Activated CD8-positive, alpha-beta memory T cell treated with anti-CD3 and anti-CD28 coated beads for 1 hour (primary cell): ENCODE measurements at places on chromosomes 3 and 15.
A peak's percentile ranks its signal among the peaks of the same experiment; 100 is the strongest.

GRCh38 chr3:44914936-44915335 lies 40.5 kb downstream of the TGM4 start:
- DNase-seq = no peak

GRCh38 chr15:92693691-92694331 lies 38.2 kb upstream of the FAM174B start:
- no peak for DNase-seq

DNA sequence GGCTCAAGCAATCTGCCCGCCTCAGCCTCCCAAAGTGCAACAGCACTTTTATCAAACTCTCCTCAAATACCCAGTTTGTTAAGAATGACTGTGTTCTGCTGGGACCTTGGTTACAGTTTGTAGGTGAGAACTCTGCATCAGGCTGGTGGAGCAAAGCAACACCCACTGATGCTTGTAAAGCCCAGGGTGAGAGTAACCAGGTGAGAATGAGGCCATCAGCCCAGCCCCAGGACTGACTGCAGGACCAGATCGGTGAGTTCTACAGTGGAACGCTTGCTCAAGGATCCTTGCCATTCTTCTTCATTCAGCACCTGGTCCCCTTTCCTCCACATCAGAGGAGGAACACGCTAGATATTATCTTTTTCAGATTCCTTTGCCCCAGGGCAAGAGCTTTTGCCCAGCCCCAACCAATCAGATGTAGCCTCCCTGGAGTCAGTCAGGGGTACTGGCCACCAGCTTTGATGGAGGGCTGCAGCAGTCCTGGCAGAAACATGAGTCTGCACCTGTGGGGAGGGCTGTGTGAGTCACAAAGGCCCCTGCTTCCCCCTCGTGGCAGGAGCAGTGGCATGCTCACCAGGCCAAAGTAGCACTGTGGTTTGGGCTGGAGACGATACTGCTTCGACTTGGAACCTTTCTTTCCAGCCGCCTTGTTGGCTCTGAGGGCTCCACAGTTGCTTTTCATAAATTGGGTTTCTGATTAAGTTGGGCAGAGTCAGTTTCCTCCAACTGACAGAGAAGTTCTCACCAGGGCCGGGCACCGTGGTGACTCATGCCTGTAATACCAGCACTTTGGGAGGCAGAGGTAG lies 3.5 kb upstream of the SHISA5 start:
- DNase-seq = peak; percentile 60

GRCh38 chr3:17469954-17470353 lies 272.5 kb downstream of the TBC1D5 start:
- no peak for DNase-seq

DNA sequence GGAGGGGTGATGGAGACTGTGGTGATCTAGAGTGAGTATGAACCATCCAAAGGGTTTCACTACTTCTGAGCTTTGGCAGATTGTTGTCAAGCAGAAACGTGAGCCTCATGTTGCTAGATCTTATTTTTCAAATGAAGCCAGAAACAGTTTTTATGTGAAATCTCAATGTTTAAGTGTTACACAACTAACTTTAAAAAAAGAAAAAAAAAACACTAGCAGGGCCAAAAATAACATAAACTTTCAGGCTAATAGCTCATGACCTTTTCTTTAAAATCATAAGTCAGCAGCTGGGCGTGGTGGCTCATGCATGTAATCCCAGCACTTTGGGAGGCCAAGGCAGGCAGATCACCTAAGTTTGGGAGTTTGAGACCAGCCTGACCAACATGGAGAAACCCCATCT lies 2.1 kb upstream of the HTR3D start:
- no peak for DNase-seq

GRCh38 chr3:169137076-169137475 lies 526.4 kb downstream of the MECOM start:
- no peak for DNase-seq

DNA sequence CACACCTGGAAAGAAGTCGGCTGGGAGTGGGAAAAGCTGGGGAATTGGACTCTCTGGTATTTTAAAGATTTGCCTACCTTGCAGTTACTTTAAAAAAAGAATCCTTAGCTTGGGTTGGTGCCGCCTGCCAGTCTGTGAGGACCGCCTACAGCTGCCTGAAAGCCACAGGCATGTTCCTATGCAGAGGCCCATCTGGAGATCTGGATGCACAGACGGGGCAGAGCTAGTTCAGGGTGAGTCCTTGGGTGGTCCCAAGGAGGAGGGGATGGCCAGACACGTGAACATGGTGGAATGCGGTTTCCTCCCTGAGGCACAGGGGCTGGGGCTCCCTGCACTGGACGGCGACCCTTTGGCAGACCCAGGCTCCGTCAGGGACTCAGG lies 113.2 kb upstream of the IQSEC1 start:
- DNase-seq = no peak
